ENCODE measurements at places on chromosomes 12 and 14.

- DNase-seq: no peak
Observed at GRCh38 chr14:35944847-35945246, 118.7 kb downstream of the BRMS1L start.

- no peak for DNase-seq
Observed at GRCh38 chr12:100166232-100166631, 23.6 kb upstream of the BLTP3B start.

GRCh38 chr12:77999074-77999715, 168.5 kb downstream of the NAV3 start:
- DNase-seq: no peak

DNA sequence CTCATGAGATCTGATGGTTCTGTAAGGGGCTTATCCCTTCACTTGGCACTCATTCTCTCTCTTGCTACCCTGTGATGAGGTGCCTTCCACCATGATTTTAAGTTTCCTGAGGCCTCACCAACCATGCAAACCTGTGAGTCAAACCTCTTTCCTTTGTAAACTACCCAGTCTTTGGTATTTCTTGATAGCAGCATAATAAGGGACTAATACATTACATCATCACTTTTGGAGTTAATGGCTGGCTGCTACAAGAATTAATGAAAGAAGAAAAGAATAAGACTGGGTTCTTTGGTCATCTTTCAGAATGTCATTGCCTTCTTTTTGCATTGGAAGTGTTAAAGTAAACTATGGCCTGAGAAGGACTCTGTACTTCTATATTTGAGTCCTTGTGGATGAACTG, 5.1 kb upstream of the KIF21A start:
- no peak for DNase-seq

DNA sequence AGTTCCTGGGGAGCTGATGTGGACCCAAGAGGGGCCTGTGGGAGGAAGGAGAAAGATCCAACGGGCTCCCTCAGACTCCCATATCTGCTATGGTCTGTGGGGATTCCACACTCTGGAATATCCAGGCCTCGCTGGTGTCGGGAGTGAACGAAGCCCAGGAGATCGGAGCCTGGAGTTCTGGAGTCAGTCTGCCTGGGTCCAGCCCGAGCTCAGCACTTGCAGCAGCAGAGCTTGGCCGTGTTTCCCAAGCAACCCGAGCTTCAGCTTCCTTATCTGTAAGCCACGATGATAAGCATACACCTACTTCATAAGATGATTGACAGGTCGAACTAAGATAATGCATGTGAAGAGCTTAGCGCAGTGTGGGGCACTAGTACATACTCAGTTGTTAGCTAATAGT, 10.1 kb downstream of the LTBP2 start:
- no peak for DNase-seq

DNA sequence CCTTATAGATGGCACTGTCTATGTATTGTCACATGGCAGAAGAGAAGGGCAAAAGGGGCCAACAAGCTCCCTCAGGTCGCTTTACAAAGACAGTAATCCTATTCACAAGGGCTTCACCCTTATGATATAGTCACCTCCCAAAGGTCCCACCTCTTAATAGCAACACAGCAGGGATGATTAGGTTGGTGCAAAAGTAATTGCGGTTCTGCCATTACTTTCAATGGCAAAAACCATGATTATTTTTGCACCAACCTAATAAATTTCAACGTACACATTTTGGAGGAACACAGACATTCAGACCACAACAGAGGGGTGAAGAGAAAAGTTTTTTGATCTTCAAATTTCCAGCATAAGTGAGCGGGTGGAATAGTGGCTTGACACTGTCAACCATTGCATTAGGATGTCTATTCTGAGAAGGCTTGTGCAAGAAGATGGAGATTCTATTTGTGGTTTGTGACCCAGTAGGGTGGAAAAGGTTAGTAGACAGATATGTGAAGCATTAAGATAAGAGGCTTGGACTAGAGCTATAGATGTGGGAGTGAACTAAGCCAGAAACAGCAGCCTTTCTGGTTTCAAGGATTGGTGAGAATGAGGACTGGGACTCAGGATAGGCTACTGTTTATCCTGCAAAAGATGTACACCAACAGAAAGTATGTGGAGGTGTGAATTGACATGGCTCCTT, 75.5 kb upstream of the CPSF6 start:
- no peak for DNase-seq

GRCh38 chr12:13218641-13219040, 22.1 kb downstream of the EMP1 start:
- no peak for DNase-seq

DNA sequence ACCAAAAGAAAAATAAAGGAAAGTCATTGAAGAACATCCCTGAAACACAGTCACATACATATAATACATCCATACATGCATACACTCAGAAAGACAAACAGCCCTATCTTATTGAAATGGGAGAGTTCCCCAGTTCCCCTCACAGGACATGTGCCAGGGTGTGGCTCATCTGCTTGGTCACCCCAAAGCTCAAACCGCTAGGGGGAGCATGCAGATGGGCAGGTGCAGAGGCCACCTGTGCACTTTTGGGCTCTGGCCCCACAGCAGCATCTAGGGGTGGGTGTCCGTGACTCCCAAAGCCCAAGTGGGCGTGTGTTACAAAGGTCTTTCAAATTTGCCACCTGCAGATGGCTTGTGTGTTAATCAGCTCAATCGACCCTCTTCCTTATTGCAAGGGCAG, 75.2 kb downstream of the CMAS start:
- DNase-seq: no peak

GRCh38 chr14:78327426-78328221, 157.5 kb downstream of the NRXN3 start:
- DNase-seq: no peak

DNA sequence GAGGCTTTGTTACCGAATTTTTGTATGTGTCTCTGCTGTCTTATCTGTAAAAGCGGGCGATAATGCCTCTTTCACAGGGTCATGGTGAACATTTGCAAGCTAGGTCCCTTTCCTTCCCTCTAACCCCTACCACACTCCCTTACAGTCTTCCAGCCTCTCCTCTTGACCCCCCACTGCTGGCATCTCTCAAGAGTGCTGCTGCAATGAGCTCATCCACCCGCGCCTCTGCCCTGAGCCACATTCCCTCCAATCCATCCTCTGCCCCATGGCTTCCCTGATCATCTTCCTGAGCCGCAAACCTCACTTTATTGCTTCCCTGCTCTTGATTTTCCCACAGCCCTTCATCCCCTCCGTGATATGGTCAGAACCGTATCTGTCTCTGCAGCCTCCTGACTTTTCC, 343.6 kb downstream of the BCL11B start:
- DNase-seq: no peak

DNA sequence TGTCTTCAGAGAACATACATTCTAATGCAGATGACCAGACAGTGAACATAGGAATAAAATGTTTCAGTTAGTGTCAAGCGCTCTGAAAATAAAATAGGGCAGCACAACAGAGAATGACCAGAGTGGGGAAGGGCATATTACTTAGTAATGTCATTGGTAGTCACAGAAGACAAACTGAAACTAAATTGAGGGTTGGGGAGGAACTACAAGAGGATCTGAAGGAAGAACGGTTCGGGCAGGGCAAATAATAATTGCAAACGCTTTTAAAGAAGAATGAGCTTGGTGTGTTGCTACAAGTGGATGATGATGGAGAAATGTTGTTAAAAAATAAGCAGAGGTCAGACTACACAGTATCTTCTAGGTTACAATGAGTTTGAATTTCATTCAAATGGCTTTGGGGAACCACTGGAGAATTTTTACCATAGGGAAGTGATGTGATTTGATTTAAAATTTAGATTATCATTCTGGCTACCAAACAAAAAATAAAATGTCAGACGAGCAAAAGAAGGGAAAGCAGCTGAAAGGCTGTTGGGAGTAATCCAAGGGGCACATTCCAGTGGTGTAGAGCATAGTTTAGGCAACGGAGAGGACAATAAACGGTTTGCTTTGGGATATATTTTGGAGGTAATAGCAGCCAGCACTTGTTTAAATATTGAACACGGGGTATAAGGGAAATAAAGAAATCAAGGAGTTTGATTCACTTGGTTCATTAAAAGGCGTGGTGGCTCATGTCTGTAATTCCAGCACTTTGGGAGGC, 56.3 kb upstream of the SLC6A13 start:
- no peak for DNase-seq

GRCh38 chr12:122850695-122851350, 15.6 kb downstream of the HIP1R start:
- DNase-seq: no peak

DNA sequence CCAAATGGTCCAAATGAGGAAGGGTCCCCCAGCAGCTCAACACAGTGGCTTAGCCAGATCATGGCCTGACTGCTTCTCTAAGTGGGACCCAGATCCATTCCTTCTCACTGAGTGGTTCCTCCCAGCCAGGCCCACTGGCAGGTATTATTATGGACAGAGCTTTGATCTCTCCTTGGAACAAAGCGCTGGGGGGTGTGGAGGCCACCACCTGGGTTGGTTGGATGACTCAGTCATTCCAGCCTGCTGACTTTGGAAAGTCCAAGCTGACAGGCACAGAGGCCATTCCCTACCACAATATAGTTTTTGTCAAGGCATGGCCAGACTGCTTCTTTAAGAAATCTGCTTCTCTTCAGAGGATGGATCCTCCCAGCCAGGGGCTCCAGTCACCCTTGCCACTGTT, 341.1 kb downstream of the BTG1 start:
- no peak for DNase-seq

DNA sequence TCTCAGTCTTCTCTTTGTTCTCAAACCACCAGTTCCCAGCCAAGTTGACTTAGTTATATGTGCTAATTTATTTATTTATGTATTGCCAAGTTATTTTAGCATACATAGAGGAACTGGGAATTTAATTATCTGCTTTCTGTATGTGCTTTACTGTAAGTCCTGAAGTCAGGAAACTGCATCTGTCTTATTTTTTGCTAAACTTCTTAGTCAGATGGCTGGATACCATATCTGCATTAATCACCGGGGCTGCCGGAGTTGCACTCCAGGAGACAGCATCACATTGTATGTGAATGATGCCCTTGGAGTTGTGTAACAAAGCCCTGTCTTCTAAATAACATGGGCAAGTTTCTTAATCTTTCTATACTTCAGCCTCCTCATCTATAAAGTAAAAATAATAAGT, 96.2 kb downstream of the MON2 start:
- DNase-seq: no peak

GRCh38 chr14:79352076-79352630, 859.2 kb downstream of the DIO2 start:
- no peak for DNase-seq

DNA sequence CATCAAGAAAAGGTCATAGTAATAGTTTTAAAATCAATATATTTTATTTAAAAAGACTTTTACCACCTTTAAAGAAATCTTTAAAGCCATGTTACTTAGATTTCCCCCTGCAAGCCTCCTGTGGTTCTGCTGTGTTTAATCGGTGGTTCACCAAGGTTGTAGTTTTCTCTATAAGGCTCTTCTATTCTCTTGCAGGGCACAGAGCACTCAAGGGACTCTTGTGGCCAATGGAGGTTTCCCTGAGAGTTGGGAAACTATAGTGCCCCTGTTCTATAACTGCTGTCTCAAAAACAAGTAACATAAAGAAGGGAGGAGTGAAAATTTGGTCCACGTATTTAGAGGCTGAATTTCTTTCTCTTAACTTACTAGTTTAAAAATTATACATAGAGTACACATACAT, 25.0 kb downstream of the DACT1 start:
- no peak for DNase-seq

DNA sequence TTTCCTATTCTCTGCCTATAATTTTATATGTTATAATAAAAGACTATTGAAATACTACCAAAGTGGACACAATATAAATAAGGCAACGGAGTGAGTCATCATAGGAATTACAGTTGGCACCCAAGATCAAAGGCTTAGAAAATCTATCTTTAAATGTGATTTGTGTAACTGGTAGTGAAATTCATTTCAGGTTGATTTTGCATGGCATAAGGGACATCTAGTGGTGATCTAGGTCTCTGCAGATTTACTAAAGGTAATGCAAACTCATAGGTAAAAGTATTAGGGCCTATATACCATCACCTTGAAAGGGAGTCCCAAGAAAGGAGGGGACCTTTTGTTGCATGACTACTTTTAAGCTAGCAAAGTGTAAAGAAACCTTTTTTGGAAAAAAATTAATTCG, 527.2 kb downstream of the NRXN3 start:
- no peak for DNase-seq

DNA sequence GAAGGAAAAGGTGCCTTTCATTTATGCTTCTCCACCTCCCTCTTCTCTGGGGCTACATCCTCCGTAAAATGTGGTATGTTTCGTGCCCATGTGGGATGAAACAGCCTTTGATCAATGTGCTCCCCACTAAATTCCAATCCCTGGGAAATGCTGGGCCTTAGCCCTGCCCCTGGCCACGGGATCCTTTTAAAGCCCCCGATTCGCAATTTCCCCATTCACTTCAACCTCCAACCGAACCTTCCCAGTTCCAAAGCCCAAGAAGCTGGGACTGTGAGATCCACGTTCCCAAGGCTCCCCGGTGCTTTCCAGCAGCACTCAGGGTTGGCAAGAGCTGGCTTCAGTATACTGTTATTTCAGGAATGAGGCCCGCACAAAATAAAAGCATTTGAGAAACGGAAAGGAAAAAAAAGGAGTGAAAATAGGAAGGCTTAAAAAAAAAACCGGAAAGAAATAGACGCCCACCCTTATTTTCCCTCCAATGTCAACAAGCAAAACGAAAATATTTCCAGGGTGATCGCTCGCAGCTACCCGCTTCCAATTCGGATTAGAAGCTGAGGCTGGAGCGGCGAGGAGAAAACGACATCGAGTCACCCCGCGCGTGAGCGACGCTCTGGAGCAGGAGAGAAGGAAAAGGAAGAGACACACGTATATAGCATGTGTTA, 1.3 kb upstream of the FOXG1 start:
- DNase-seq: no peak

DNA sequence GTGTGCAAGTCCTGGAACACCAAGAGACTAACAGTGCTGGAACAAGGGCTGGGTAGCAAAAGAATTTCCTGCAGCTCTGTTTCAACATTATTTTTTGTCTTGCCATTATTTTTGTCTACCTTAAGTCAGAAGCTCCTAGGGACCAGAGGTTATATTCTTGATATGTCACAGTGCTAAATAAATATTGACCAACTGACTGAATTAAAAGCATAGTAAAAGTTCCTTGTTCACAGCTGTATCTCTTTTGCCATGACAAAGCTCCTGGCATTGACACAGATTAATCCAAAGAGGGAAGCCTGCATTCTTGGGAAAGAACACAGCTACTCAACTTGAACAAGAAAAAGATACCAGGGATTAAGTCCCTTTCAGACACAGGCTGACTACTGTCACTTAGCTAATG, 136.5 kb downstream of the SPTSSA start:
- DNase-seq: no peak

DNA sequence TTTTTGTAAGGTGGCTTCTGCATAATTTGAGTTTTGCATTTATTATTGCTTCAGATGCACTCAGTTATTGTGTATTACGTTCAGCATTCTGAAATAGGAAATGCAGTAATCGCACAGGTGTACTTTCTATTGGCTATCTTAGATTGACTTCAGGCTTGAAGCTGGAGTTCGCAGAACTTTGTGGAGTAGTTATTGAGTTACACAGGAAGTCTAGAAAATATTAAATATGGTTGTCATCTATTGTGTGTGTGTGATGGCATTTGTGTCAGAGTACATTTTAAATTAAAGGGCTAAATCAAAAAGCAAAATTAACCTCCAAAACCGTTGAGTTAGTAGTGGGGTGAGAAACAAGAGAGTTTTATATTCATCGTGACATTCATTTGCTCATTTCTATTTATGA, 2.7 kb downstream of the ARID2 start:
- DNase-seq: no peak

- no peak for DNase-seq
Observed at GRCh38 chr14:88168498-88169165, 154.4 kb downstream of the KCNK10 start.
